OCI-M1 (cell line): ENCODE measurements at places on chromosomes 7 and 10.
A peak's percentile ranks its signal among the peaks of the same experiment; 100 is the strongest.

- no peak for DNase-seq
These were observed 86.2 kb downstream of the ADCY1 start for GRCh38 chr7:45660201-45660900.

- DNase-seq, result no peak
These were observed 8.7 kb downstream of the ADCY1 start for GRCh38 chr7:45582868-45583277.

GRCh38 chr7:22962775-22963350 is 51.1 kb downstream of the HYCC1 start:
- DNase-seq, result no peak

- no peak for DNase-seq
These were observed 14.6 kb upstream of the DRGX start for GRCh38 chr10:49410365-49411074.

- no peak for DNase-seq
These were observed 24.5 kb downstream of the FAM171A1 start for GRCh38 chr10:15346440-15347141.

GRCh38 chr7:144842377-144842851 is 6.6 kb upstream of the TPK1 start:
- DNase-seq, result peak; percentile 59

DNA sequence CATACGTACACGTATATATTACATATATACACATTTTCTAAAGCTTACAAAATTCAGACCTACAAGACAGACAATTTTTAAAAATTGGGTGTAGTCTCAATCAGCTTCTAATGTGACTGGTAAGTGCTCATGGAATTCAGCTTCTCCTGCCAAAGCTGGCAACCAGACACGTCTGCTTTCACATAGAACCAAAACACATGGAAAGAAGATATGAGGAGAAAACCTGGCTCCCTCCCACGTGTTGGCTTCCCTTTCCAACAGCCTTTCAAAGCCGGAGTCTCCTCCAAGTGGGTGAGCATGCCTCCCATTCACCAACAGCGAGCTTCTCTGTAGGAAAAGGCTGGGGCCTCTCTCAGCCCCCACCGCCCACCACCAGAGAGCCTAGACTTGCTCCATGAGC is 33.4 kb downstream of the CDCA7L start:
- no peak for DNase-seq

- DNase-seq, result no peak
These were observed 124.5 kb downstream of the LHPP start for GRCh38 chr10:124586142-124586541.

- no peak for DNase-seq
These were observed 27.6 kb upstream of the SFMBT2 start for GRCh38 chr10:7438196-7438986.

DNA sequence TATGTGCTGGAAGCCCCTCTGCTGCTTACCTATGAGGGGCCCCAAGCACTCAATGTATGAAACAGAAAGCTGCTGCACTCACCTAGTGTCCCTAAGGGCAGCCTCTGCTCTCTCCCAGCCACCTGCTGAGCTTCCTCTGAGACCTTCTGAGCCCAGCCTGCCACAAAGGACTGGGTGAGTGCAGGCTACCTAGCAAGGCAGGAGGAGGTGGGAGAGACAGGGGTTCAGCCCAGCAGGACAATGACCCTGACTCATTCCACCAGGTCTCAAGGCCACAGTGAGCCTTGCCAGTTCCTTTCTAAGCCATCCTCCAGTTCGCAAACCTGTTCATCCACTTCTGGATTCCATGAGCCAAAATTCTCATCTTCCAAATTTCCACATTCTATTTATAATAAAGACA is 16.3 kb downstream of the VOPP1 start:
- no peak for DNase-seq

GRCh38 chr7:50954716-50955115 is 172.0 kb upstream of the GRB10 start:
- no peak for DNase-seq

- no peak for DNase-seq
These were observed 19.5 kb downstream of the ADCYAP1R1 start for GRCh38 chr7:31071645-31072029.

DNA sequence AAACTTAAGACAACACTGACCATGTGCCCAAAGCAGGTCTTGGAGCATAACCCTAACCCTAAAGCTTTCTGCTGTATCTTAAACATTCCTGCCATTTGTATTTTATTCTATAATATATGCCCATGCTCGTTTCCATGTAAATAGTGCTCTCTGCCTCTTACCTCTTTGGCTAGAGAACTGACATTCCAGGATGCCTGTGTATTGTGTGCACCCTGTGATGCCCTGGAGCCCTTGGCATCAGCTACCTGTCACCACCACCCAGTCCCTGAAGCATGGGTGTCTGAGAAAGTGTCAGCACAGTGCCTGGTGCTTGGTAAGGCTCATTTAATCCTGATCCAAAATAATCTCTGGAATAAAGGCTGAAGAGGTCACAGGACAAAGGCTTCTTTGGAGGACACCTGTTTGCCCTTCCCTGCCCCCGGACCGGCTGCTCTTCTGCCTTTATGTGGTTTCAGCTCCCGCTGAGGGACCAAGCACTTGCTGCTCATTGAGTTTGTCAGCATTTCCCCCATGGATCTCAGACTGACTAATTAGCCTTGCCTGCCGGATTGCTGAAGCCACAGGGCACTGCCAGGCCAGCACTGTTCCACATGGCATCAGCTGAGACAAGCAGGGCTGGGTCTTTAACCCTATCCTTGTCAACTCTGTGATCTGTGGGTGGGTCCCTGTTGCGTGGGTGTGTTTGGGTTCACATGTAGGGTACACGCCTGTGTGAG is 139.1 kb upstream of the SORCS3 start:
- DNase-seq, result no peak

- DNase-seq, result no peak
These were observed 204.7 kb upstream of the HDAC9 start for GRCh38 chr7:18290865-18291264.

DNA sequence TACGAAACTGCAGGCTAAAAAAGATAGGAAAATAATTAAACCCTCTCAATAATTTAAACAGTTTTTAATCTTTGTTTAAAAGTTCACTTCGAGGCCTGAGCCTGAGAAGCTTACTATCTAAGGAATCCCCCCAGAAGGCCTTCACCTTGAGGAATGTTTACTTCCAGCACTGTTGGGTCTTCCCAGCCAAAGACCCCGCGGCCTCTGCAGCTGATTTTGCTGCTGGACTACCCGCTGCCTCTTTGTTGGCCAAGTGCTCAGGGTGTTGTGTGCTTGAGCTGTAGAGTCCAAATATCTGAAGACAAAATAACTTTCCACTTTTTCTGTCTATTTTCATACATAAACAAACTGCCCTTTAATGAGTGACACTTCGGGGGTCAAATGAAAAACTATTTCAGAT is 292.7 kb downstream of the GLRX3 start:
- no peak for DNase-seq

DNA sequence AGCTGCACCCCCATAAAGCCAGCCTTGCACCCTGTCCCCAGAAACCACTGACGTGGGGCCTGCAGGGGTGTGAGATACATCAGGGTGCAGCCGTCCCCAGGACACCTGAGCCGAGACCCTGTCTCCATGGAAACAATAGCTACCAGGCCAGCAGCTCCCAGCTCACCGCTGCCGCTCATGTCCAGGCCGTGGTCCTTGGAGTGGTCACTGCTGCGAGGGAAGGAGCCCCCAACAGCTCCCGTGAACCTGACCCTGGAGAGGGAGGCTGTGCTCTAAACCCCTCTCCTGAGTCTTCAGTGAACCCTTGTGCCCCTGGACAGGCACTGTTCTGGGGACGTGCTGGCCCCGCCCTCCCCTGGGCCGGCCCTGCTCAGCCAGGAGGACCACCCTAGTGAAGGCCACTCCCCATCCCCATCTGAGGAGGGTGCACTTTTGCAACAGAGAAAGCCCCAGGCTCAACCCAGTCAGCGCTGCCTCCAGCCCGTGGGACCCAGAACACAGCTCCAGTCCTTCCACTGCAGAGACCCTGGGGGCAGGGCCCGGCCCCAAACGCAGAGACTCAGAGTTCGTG is 19.6 kb upstream of the INPP5A start:
- DNase-seq, result no peak

GRCh38 chr10:75211007-75211691 is 553 bp downstream of the VDAC2 start:
- DNase-seq, result peak; percentile 59

DNA sequence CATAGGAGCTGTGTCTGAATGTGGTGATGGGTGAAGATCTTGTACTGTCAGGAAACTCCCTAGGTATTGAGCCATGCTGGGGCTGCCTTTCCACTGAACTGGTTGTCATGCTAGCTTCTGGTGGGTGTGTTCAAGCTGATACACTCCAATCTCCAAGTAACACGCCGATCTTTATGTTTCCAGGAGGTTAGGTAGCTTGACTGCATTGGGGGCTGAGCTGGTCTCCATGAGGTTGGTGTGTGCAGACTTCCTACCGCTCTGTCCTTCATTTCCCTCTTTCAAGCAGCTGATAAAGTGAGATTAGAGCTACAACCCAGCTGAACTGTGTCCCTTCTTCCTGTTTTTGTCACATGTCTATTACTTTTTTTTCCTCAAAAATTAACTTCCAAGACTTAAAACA is 265.5 kb downstream of the ANKRD30A start:
- peak; percentile 75 for DNase-seq

GRCh38 chr10:29554660-29555059 is 80.1 kb downstream of the SVIL start:
- peak; percentile 21 for DNase-seq

- DNase-seq, result no peak
These were observed 53.2 kb upstream of the SYPL1 start for GRCh38 chr7:106165337-106165736.

- DNase-seq, result peak; percentile 57
These were observed 270.8 kb downstream of the ELFN1 start for GRCh38 chr7:1940863-1941262.

GRCh38 chr7:156929789-156930539 is 19.5 kb upstream of the NOM1 start:
- no peak for DNase-seq

DNA sequence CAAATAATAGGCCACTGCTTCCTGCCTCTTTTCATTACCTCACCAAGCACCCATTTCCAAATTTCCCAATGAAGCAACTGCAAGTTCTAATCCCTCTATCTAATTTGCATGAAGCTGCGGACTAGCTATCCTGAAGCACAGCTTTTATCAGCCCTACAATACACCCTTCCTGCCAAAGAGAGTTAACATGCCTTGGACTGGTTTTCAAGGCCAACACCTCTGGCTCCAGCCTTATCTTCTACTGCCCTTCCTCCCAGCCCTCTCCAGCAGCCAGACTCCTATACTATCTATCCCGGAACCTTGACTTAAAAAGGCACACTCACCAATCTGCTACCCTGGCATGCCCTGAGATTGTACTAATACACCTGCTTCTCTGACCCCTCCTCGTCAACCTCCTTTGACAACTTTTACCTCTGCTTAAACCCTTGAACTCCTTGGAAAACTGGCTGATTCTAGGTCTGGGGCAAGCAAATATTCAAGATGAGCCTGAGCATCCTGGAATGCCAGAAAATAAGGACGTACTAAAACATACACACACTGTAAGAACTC is 73.4 kb downstream of the SGMS1 start:
- DNase-seq, result peak; percentile 95

GRCh38 chr10:66819691-66820090 is 106.1 kb upstream of the LRRTM3 start:
- no peak for DNase-seq

DNA sequence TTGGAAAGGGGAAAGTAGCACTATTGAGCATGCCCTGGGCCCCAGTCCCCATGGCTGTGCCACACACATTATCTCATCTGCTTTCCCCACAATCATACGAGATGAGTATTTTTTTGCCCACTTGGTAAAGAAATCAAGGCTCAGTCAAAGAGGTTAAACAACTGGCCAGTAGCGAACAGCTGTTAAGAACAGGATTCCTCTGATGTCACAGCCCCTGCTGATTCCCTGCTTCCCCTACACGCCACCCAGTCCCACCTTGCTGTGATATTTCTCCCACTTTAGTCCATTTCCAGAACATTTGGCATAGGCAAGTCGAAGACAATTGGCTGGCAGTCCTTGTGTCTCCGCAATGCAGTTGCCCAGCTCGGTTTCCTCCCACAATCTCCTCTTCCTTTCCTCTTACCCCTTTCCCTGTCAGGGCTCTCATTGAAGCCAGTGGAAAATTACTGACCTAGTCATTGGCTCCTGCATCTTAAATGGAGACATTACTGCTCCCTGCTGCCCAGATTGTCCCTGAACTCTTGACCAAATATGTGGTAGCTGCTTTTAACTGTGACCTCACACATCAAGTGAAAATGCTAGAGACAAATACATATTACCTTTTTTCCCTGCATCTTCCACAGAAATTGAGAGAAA is 56.5 kb upstream of the EEPD1 start:
- DNase-seq, result no peak

DNA sequence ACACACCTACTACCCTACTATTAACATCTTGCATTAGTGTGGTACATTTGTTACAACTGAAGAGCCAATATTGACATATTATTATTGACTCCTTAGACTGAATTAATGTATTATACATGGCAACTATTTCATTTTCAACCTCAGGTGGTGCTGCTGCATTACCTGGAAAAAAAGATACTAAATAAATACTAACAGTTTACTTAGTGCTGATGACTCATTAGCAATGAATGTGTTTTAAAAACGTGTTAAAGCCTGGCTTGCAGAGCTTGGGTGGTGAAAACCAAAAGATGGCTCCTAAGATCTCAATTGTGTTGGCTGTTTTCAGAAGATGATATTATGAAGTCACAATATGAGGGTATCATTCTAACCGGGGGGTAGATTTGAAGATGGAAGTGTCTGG is 34.8 kb downstream of the CFAP43 start:
- no peak for DNase-seq

- peak; percentile 6 for DNase-seq
These were observed 250.6 kb downstream of the C7orf25 start for GRCh38 chr7:42661312-42661711.

DNA sequence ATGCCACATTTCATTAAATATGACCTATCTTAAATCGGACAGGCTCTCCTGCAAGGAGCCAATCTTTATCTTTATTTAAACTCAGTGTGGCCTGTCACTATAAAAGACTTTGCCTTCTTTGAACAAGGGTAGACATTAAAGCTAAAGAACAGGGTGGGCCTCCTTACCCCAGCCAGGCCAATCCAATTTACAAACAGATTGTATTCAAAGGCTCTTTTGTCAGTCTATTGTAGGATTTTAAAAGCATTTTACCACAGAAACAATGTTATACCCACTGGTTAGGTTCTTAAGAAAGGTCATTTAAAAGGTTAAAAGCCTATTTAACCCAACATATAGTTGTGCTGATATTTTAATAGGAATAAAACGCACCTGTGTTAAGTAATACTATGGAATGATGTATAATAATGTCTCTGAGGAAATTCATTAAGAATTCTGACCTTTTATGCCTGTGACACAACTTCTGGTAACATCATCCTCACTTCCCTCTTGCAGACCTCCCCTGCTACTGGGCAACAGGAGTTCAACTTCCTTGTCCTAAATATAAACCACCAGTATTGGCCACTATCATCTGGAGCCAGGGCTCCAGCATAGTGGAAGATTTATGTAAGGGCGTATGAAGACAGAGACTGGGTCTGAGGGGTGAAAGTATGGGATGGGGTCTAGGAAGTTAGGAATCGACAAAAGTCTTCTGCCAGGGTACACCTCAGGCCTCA is 32.5 kb downstream of the MTERF1 start:
- DNase-seq, result peak; percentile 99

- DNase-seq, result no peak
These were observed 11.8 kb downstream of the TTYH3 start for GRCh38 chr7:2643386-2644219.

- no peak for DNase-seq
These were observed 42.8 kb downstream of the HSPA12A start for GRCh38 chr10:116699471-116700150.
